ENCODE measurements at places on chromosomes 4 and X. TPM values are rescaled to one million over a fixed set of nuclear protein-coding genes. Genes with fewer than 3 reads are reported as not detected.
A peak's percentile ranks its signal among the peaks of the same experiment; 100 is the strongest.

The ASB12 gene
- total RNA-seq, result not detected

The IL15 gene
- total RNA-seq, result 1.2 TPM

The HERC5 gene
- 59.4 TPM for total RNA-seq

The GNRHR gene
- total RNA-seq, result not detected

The SMR3B gene
- not detected for total RNA-seq

The ABCG2 gene
- 15.3 TPM for total RNA-seq

The ELF4 gene
- total RNA-seq, result 6.9 TPM

The MGAT4D gene
- total RNA-seq, result not detected

DNA sequence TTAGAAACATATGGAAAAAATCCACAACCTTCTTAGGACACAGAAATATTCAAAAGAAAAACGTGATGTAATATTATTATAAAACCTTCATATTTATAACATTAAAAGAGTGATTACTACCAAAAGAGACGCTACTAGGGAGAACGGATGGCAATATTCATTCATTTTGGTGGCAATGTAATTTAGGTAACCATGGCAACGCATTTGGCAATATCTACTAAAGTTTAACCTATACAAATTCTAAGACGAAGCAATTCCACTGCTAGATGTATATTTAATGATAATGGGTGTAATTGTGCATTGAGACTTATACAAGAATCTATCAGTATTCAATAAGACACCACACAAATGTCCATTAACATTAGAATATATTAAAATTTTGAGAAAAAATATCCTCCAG lies 709.4 kb downstream of the ARAP2 start:
- DNase-seq, result no peak

DNA sequence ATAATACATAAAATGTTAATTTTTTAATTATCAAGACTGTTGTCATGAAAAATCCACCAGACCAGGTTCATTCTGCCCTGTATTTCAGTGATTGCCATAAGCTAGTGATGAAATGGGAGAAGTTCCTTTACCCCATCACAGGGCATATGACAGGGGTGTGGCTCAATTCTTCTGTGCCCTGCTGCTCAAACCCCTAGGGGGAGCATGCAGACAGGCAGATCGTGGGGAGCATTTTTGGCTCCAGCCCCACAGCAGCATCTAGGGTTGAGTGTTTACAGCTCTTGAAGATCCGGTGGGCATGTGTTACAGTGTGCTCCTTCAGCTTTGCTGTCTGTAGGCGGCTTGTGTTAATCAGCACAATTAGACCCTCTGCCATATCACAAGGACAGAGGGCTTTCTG lies 700.7 kb downstream of the PCDH18 start:
- DNase-seq, result no peak

DNA sequence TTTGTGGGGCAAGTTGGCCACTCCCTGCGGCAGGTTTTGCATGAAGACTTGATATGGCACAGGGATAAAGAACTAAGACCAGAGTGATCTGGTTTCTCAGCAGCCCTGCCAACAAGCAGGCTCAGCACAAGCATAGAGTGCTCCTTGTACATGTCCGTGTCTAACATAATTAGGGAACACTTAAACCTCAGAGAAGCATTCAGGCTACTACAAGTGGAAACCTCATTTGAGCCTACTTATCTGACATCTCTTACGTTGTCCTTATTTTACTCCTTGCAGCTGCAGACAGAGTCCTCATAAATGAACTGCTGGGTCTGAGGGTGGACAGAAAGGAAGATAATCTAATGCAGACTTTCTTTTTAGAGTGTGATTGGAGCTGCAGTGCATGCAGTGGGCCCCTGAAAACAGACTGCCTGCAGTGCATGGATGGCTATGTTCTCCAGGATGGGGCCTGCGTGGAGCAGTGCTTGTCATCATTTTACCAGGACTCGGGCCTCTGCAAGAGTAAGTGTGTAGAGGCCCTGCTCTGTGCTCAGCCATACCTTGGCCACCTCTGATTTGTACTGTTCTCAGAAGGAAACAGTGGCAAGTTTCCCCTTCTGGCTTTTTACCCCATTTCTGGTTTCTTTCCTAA lies 179.1 kb upstream of the ANXA3 start:
- DNase-seq, result no peak

- no peak for DNase-seq
These were observed 10.3 kb upstream of the GPR143 start for GRCh38 chrX:9775930-9776329.

DNA sequence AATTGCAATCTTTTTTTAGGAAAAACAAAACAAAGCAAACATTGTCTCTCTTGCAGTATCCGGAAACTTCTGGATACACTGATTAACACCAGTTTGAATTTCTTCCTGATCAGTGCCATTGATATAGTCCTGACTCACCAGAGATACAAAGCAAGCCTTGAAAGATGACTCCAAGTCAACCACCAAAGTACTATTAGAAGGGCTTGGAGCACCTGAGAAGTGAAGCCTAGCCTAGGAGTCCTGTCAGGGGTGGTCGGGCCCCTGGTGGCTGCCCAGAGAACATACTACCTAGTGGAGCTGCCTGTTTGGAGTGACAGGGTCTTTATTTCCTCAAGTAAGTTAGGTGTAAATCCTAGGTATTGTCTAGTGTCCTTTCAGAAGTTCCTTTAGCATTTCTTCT lies 593.2 kb downstream of the ZNF674 start:
- DNase-seq, result no peak

DNA sequence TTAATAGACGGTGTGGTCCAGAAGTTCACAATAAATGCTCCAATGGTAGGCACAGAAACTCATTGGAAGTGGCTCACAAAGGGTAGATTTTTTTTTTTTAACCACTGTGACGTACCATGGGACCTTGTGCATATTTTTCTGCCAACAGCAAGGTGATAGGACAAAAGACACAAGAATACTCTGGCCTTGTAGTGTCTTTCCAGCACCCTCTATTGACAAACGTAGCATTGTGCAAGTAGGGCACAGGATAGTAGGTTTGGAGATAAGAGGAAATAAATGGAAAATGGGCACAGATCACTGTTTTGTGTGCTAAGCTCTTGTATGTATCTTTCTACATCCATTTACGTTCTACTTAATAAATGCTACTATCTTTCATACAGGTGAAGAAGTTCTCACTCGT lies 2054.9 kb downstream of the PCDH7 start:
- no peak for DNase-seq

GRCh38 chr4:123362103-123362502 lies 34.5 kb upstream of the SPRY1 start:
- no peak for DNase-seq

GRCh38 chr4:159504684-159505083 lies 401.8 kb downstream of the RAPGEF2 start:
- DNase-seq, result no peak

- no peak for DNase-seq
These were observed 24.9 kb downstream of the SH3BP2 start for GRCh38 chr4:2817701-2818350.

DNA sequence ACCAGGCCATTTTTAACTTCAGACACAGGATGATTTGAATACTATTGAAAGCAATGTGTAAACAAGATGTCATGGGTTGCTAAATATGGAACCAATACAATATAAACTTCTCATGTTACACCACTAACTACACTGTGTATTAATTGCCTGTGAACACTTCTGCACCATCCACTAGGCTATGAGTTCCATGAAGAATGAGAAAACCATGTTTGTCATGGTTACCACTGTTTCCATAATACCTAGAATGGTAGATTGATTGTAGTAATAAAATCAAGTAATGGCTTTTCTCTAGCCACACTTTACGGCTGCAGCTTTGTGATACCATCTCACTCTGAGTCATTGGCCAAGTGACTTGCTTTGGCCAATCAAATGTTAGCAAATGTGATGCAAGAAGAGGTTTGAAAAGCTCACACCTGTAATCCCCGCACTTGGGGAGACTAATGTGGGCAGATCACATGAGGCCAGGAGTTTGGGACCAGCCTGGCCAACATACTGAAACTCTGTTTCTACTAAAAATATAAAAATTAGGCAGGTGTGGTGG lies 19.9 kb upstream of the CYBB start:
- DNase-seq, result no peak

- DNase-seq, result no peak
These were observed 74.4 kb upstream of the DDX3X start for GRCh38 chrX:41259516-41259915.

GRCh38 chrX:149628280-149628679 lies 3.3 kb downstream of the TMEM185A start:
- peak; percentile 29 for DNase-seq

DNA sequence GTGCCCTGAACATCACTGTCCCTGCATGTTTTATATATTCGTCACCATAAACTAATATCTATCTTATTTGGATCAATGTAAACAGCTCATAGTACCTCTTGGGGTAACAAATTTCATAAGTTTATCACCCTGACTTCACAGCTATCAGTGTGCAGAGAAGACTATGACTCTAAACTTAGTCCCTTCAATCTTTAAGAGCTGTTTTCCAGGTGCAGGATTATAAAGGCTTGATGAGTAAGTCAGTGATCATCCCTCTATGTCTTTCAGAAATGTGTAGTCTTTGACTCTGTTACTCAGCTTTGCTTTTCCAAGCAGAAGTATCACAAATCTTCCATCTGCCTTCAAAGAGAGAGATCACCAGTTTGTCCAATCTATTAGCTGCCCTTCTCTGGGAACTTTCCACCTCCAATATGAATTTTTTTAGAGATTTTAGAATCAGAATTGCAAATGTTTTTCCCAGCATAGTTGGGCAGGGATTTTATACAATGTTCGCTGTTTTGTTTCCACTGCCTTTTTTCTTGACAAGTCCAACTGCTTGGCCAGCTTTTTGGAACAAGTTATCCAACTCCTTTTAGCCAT lies 45.1 kb upstream of the TSPAN7 start:
- DNase-seq, result no peak

- DNase-seq, result no peak
These were observed 64.6 kb downstream of the KDM6A start for GRCh38 chrX:44937606-44938005.

Data from prostate gland (tissue), 2 donors.